Cerebellar nuclear complex (tissue), 1 donor: ENCODE measurements at places on chromosomes 12 and 14.

- DNase-seq: no peak
These were observed 25.6 kb downstream of the ALDH2 start for GRCh38 chr12:111792155-111792855.

DNA sequence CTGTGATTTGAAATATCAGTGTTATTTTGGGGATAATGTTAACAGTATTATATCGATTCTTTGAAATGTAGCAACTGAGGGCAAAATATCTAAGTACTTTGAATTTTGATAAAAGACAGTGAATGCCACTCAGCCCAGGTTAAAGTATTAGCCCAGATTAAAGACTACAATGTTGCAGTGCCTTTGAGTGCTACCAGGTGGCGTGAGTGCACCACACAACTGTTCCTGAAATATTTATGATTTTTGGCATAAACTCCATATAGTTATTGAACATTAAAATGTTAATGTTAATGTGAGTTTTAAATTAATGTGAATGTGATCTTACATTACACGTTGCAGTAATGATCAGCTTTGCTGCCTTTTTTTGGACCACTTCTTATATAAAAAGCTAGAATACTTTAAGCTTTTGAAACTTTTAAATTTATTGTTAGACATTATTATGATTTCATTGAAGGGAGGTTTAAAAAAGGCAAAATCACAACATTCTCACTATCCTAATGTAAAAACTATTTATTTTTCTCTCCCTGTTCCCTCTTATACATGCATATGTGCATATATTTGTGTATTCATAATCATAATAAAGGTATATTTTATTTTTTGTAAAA is 22.5 kb downstream of the MRPS35 start:
- no peak for DNase-seq

GRCh38 chr14:75714991-75715390 is 53.9 kb downstream of the TTLL5 start:
- no peak for DNase-seq

GRCh38 chr12:11876307-11876706 is 194.4 kb upstream of the BCL2L14 start:
- no peak for DNase-seq

DNA sequence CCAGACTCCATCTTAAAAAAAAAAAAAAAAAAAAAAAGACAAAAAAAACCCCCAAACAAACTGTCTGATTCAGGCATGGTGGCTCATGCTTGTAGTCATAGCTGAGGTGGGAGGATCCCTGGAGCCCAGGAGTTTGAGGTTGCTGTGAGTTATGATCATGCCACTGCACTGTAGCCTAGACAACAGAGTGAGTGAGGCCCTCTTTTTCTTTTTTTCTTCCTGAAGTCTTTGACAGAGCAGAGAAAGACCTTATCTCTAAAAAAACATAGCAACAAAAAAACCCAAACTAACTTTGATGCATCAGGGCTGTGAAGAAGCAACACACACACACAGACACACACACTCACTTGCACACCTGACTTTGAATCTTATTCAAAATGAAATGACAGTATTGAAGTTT is 7.7 kb upstream of the AMN1 start:
- no peak for DNase-seq

- DNase-seq: no peak
These were observed 20.2 kb downstream of the KRT8 start for GRCh38 chr12:52884526-52885293.

GRCh38 chr14:21723431-21724045 is 49.9 kb upstream of the OR4E1 start:
- no peak for DNase-seq

- DNase-seq: no peak
These were observed 14.1 kb upstream of the NCOR2 start for GRCh38 chr12:124581307-124582107.

DNA sequence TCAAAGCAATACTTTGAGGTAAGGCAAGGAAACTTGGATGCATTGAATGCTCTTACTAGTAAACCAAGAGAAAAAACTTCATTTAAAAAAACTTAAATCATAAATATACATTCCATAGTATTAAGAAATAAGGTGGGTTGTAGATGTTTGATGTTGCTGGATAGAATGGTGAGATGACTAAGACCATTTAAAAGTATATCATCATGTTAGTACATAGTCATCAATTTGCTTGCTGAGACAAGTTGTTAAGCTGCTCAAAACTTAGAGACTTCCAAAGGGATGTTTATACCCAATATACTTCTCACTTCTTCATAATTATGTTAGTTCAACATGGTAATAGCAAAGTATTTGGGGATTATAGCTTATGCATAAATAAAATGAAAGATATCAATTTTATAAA is 675.5 kb upstream of the MGAT4C start:
- DNase-seq: no peak
